ENCODE measurements at places on chromosomes 12 and 14.

DNA sequence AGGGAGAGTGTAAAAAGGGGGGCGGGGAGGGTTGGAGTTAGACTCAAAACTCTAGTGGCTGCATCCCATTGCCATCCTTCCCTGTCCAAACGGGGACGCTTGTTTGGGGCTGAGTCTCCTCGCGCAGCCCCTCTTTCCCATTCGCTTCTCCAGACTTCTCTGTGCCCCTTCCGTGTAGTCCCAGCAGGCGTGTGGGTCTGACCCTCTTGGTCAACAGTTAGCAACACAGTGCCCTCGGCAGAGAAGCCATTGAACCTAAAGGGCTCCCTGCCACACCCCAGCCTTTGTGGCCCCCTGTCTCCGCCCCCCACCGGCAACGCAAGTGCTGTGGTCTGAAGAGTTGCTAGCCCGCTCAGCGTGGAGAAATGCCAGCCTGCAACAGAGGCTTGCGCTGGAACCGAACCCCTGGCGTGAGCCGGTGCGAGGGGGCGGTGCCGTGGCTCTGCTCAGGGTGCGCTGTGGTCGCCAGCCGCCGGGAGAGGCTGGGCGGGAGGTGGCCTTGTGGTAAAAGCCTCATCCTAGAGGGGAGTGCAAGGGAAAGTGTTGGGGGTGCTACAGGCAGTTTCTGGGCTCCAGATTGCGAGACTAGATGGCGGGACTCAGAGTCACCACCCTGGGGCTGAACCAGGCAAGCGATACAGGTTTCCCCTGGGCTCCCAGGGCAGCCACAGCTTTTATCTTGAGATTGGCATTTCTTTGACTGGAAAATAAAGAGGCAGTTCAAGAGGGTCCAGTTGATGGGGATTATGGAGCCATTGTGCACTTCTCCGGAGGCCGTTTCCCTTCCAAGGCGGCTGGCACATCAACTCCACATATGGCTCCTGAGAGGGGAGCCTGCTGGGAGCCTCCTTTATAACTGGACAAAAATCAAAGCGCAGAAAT lies 2.1 kb downstream of the PLXNC1 start:
- DNase-seq: peak; percentile 6

GRCh38 chr14:99955826-99956455 lies 109.3 kb upstream of the EVL start:
- DNase-seq: no peak

- no peak for DNase-seq
Observed at GRCh38 chr14:102373110-102373509, 10.4 kb downstream of the TECPR2 start.

- DNase-seq: no peak
Observed at GRCh38 chr12:83016991-83017390, 330.3 kb downstream of the TMTC2 start.

DNA sequence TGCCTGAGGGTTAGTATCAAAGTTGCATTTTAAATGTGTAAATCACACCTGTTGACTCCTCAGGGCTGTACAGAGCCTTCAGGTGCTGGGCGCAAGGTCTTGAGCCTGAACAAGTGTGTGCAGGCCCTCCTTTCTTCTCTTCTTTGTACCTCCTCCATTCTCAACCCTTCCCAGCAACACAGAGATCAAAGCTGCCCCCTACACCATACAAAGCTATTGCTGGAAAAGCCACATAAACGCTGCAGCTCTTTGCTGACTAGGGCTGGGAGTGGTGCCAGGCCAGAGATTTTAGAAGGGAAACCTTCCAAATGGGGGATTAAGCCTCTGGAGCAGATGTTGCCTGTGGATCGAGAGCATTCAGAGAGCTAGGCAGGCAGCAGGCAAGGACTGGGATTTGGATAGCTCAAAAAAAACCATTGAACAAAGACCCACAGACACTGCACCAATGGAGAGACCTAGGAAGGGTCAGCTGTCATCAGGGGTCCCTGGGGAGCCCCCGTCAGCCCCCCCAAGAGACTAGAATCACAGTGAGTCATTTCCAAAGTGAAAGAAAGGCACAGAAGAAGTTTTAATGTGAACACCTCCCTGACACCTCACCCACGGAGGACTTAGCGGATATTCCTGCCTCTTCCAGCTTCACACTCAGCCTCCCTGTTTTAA lies 18.2 kb upstream of the SUSD6 start:
- DNase-seq: no peak

DNA sequence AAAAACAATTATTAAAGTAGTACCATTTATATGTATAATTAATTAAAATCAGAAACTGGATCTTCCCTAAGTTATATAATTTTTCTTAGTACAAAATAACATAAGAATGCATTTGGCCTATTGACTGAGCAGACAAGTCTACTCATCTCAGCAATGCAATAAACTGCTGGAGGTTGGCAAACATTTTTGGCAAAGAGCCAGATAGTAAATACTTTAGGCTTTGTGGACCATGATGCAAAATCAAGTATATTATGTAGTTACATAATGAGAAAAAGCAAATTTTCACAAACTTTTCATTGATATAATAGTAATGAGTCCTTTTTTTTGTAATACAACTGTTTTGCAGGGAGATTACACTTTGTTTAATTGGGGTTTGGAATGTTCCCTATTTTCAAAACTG lies 30.9 kb downstream of the ERGIC2 start:
- DNase-seq: no peak

- DNase-seq: no peak
Observed at GRCh38 chr14:90193925-90194324, 62.4 kb upstream of the PSMC1 start.

DNA sequence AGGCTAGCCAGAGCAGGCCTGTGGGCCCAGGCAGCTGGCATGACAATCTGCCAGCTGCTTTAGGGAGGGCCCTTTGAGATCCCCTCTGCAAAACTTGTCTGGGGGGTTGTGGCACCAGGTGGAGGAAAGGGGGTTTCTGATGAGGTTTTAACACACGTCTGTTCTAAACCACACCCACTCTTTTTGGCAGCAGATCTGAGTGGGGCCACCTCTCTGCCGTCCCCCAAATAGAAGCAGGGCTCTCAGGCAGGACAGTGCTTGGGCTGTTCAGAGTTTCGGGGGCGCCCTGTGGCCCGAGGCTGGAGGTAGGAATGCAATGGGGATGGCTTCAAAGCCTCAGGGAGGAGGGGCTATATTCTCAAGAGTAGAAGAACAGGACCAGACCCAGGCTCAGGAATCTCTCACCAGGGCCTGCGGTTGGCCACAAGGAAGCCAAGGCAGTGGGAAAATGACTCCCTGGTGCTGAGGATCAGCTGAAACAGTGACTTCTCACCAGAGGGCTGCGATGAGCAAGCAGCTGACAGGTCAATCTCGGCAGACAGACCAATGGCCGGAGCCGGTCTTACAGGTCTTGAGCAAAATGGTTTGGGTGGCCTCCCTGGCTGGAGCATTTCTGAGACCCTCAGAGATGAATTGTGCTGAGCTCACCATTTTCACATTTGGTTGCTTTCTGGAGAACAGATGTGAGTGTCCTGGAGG lies 1.5 kb upstream of the KRT5 start:
- no peak for DNase-seq

Data from stimulated activated CD8-positive, alpha-beta memory T cell treated with anti-CD3 and anti-CD28 coated beads, Interleukin-2, amount 100 ng/mL, for 1 hour (primary cell).